Right cardiac atrium (tissue), 5 donors: ENCODE measurements at places on chromosomes 3 and 15. TPM values are rescaled to one million over a fixed set of nuclear protein-coding genes. Genes with fewer than 3 reads are reported as not detected.

DNA sequence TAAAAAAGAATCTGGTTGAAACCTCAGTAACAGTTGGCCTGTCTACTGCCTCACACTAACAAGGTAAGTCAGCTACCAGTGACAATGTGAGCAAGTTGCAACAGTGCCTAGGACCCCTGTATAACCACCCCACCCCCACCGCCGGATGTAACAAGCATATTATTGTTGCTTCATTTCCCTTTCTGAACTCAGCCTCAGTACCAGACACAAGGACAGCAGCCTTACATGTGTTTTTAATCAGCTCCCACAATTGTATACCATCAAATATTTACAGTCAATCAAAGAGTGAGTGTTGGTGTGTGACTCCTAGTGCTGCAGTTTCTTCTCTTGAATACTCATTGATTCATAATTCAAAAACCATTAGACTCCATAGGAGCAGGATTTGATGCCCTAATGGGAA, 96.4 kb downstream of the PYDC2 start:
- DNase-seq: no peak

DNA sequence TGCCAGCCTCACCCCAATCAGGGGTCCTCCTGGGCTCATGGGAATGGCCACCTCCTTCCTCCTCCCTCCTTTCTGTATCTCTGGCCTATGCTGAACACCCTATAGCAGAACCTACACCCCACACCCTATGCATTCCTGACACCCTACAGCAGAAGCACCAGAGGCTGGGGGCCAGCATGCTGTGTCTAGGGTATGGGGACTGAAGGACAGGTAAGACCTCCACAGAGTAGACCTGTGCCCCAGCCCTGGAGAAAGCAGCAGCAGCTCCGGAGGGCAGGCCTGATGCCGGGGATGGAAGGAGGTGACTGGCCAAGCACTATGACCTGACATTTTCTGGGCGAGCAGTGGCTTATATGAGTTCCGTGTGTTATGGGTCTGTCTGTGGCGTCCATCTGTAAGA, 66.9 kb downstream of the TLE3 start:
- no peak for DNase-seq

DNA sequence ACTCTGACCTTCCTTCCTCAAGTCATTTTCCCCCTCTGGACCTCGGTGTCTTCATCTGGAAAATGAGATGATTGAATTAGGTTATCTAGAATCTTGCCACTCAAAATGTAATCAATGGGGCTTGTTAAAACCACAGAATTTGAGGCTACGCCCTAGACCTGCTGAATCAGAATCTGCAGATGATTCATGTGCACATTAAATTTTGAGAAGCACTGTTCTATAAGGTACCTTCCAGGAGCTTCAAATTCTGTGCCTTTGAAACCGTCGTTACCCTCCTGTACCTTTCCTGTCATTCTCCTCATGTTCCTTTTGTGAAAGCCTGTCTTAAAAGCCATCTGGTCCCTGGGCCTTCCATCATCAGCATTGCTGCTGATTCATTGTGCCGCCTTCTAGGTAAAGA, 172.4 kb upstream of the TOPAZ1 start:
- no peak for DNase-seq

DNA sequence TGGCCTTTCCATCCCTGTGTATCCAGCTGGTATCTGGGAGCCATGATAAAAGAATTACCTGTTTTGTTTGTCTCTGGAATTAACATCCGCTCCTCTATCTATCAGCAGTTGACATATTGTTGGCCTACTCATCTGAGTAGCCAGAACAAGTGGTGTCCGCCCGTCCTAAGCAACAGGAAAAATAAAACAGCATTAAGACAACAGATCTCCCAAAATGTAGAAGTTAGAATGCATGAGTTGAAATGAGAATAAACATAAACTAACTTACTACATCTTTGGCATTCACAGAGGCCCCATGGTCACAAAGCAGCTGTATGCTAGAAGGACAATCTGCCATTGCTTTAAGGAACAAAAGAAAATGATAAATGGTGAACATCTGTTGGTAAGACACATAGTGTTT, 75.9 kb downstream of the UACA start:
- DNase-seq: no peak

DNA sequence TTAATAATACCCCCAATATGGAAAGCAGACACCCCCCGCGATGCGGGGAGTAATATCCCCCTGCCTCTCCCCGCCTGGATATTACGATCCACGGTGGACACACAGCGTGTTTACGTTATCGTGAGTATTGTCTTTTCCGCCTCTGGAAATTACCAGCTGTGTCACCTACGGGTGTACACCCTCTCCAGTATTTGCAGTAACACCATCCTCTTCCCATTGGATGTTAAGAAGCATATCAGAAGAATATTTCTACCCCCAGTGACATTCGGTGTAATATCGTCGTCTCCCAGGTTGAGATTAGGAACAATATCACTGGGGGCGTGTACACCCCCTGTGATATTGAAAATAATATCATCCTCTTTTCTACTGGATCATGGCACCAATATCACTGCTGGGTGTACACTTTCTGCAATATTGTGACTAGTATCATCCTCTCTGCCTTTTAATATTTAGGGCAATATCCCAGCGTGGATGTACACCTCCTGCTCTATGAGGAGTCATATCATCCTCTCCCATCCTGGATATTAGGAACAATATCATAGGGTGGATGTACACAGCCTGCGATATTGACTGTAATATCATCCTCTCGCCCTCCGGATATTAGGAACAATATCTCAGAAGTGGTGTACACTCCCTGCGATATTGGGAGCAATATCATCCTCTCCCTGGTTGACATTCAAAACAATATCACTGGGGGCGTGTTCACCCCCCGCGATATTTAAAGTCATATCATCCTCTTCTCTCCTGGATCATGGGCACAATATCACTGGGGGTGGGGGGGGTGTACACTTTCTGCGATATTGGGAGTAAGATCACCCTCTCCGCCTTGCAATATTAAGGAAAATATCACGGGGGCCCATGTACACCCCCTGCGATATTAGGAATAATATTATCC, 20.3 kb upstream of the BMF start:
- DNase-seq: no peak

DNA sequence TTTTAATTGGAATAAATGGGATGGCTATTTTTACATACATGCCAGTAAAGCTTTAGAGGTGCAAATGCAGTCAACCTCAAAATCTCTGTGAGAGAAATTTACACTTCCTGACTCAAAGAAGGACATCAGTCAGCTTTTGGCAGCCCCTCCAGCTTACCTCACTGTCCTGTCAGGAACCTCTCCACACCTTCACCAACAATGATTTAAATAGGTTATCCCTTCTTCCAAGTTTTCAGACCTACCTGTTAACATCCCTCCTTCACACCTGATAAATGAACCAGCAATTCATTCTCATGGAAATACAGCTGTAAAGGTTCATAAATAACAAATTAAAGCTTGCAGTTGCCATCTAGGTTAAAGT, 286.1 kb downstream of the SHOX2 start:
- no peak for DNase-seq

Gene CCK
- polyA plus RNA-seq: not detected

Gene CTXN2
- not detected for polyA plus RNA-seq

Gene MRPS25
- polyA plus RNA-seq: 125 TPM

Gene GPR62
- 0.34 TPM for polyA plus RNA-seq
